ENCODE measurements at places on chromosomes 2 and 18.

DNA sequence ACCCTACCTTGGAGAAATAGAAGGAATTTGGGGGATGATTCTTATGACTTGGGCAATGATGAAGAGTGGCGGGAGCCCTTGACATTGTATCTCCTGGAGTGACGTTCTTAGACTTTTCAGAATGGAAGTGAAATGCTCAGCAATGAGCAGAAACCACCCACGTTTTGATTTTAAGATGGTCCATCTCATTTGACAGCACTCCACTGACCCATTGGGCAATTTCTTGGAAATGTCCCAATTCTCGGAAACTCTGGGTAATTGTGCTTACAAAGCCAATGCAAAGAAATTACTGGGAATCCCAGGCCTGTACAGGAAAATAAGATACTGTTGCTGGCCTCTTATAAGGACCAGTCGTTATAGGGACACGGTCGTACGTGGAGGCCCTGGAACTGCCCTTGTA lies 170.0 kb upstream of the COPS8 start:
- DNase-seq = no peak

- DNase-seq = no peak
These were observed 3.9 kb upstream of the ERMN start for GRCh38 chr2:157329524-157329923.

GRCh38 chr18:10216791-10217190 lies 237.6 kb upstream of the APCDD1 start:
- DNase-seq = no peak

GRCh38 chr2:33141476-33141875 lies 194.7 kb downstream of the LTBP1 start:
- DNase-seq = no peak

- DNase-seq = no peak
These were observed 125.1 kb upstream of the TNP1 start for GRCh38 chr2:216984937-216985336.

DNA sequence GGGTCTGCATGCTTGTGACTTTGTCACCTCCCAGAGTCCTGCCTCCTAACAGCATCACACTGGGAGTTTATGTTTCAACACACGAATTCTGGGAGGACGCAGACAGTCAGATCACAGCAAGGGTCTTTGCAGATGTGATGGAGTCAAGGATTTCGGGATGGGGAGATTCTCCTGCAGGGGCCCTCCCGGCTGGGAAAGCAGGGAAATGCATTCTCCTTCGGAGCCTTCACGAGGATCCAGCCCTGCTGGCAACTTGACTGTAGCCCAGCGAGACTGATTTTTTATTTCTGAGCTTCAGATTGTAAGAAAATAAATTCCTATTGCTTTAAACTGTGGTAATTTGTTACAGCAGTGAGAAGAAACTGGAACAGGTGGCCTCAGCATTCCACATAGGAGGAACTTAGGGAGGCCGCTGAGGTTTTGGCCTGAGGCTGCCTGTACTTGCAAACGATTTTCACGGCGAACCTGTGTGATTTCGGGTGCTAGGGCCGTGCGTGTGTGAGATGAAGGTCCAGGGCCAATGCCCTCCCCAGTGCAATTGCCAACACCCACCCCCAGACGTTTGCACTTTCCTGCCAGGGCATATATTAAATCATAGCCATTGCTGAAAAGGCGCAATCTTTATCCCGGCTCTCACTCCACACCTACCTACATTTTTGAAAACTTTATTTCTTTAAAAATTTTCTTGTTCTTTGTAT lies 79.8 kb downstream of the ASB1 start:
- no peak for DNase-seq

DNA sequence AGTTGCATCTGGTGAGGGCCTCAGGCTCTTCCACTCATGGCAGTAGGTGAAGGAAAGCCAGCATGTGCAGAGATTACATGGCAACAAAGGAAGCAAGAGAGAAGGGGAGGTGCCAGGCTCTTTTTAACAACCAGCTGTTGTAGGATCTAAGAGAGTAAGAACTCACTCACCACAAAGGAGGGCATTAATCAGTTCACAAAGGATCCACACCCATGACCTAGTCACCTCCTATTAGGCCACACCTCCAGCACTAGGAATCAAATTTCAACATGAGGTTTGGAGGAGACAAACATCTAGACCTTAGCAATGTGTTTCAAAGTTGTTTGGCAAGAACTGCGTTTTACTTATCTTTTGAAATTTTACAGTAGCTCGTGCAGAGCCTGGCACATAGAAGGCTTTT lies 20.5 kb upstream of the REG3A start:
- DNase-seq = no peak

GRCh38 chr2:10981941-10982431 lies 70.3 kb downstream of the KCNF1 start:
- peak; percentile 78 for DNase-seq
